ENCODE measurements at places on chromosomes 4 and X. TPM values are rescaled to one million over a fixed set of nuclear protein-coding genes. Genes with fewer than 3 reads are reported as not detected.
A peak's percentile ranks its signal among the peaks of the same experiment; 100 is the strongest.

DNA sequence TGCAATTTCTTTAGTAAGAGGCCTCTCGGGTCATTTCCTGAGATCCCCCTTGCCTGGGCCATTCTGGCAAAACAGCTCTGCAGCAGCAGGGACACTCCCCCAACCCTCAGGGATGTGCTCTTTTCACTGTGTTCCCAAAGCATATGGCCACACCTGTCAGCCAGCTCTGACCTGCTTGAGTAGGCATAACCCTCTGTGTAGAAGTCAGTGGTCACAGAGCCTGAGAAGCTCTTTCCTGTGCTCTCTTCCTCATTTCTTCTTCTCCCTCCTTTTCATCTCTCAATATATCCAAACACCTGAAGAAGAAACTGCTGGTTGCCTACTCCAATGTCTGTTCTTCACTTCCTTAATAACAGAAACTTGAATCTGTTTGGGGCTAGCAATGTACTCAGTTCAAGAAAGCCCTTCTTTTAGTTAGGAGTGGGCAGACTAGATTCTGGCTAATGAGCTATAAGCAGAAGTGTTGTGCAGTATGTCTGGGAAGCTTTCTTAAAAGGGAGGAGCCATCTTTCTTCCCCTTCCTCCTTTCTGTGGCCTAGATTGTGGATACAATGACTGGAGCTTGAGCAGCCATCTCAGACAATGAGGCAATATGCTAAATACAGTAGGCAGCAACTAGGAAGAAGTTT lies 73.3 kb downstream of the PRPS1 start:
- DNase-seq = no peak

DNA sequence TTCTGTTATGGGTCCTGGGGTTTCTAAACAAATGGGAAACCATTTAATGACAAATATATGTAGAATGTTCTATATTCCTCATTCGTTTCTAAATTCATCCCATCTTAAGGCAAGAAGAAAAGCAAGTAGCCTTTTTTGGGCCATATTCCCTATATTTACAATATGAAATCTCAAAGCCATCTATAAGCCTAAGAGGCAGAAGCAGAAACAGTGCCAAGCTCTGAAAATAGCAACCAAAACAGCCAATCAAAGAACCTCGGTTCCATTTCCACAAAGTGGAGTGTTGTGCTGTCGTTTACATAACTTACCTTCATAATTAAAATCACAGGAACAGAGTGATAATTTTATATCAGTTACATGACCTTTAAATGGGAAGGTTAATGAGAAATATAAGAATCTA lies 330.6 kb upstream of the GATB start:
- DNase-seq = no peak

DNA sequence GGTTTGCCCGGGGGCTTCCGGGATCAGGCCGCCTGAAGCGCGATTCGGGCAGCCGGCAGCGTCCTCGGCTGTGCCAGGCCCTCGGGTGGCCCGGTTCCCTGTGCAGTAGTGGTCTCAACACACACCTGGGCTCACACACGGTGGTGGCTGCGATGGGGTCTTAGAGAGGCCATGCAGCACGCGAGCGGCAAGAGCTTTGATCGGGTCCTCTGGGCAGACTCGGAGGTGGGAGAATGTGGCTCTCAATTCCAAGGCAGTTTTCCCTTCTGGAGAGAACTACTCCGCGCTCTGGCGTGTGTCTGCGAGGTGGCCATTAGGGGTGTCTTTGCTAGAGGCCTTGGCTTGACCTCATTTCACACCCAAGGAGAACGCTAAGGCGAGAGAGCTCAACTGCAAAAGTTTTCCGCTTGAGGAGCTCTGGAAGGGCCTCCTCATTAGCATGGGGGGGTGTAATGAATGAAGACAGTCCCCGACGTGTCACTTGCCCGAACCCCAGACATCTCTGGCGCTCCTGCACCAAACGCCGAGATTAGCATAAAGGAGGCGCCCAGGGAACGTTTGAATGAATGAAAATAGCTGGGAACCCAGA lies 771 bp upstream of the RBPJ start:
- peak; percentile 19 for DNase-seq

GRCh38 chr4:113701169-113701568 lies 60.4 kb downstream of the CAMK2D start:
- no peak for DNase-seq

- no peak for DNase-seq
Observed at GRCh38 chr4:76197971-76198410, 15.6 kb downstream of the SCARB2 start.

The PPEF1 gene
- total RNA-seq = not detected

DNA sequence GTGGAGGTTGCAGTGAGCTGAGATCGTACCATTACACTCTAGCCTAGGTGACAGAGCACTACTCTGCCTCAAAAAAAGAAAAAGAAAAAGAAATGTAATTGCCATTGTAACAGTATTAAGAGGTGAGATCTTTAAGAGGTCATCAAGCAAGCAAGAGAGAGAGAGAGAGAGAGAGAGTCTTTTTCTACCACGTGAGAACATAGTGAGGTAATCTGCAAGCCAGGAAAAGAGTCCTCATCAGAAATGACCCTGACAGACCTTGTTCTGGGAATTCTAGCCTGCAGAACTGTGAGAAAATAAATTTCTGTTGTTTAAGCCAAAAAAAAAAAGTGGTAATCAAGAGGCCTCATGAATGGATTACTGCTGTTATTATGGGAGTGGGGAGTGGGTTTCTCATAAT lies 14.9 kb downstream of the GPKOW start:
- DNase-seq = no peak

DNA sequence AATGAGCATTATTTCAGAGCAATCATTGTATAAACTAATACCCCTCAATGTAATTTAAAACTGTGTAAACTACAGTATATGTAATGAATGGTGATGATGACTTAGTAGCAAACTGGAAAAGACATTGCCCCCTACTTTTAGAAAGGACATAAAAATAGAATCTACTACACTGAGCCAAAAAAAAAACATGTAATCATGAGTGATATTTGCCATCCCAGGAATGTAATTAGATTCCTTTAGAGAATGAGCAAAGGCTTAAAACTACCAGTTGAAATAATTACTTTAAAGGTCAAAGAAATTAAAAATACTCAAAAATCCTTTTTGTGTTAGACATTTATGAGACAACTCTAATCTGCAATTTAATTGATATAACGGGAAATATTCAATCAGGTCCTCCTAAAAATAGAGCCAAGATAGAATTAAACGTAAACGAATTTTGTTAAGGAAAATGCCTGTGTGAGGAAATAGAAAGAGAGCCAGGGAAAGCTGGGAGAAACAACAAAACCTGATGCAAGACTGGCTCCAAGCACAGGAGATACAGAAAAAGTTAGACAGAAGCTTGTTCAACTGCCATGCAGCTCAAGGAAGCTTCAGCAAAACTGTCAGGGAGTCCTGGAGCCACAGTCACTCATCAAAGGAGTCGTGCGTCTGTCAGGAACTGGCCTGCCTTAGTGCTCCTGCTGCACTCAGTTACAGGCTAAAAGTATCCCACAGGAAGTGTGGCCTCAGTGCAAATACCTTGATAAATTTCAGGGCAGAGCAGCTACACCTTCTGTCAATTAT lies 655.7 kb upstream of the INTU start:
- DNase-seq = no peak

- DNase-seq = peak; percentile 4
Observed at GRCh38 chr4:183797011-183797444, 108.1 kb upstream of the STOX2 start.

The TRIM75 gene
- not detected for total RNA-seq

The EDA2R gene
- total RNA-seq = 9.7 TPM
